ENCODE measurements at places on chromosomes 13 and 19. TPM values are rescaled to one million over a fixed set of nuclear protein-coding genes. Genes with fewer than 3 reads are reported as not detected.

The KLK10 gene
- 0.23 TPM for total RNA-seq

The PLPP2 gene
- 6.7 TPM for total RNA-seq

The PRR22 gene
- 1.3 TPM for total RNA-seq

The ZNF577 gene
- 39.8 TPM for total RNA-seq

The C19orf33 gene
- total RNA-seq = 4.7 TPM

The MTUS2 gene
- 0.14 TPM for total RNA-seq

The LRRC25 gene
- 1.5 TPM for total RNA-seq

The ADPRHL1 gene
- total RNA-seq = 4.4 TPM

The ZNF497 gene
- total RNA-seq = 1.3 TPM

The SPART gene
- total RNA-seq = 208 TPM

The PCDH17 gene
- total RNA-seq = 3.2 TPM

The VN1R4 gene
- total RNA-seq = not detected

The CKAP2 gene
- 18.8 TPM for total RNA-seq

The PRKCG gene
- total RNA-seq = not detected

The SIGLEC8 gene
- 18.0 TPM for total RNA-seq

The RFPL4AL1 gene
- total RNA-seq = not detected
